Spleen (tissue), 13 donors: ENCODE measurements at places on chromosomes 1 and 21. TPM values are rescaled to one million over a fixed set of nuclear protein-coding genes. Genes with fewer than 3 reads are reported as not detected.

- no peak for DNase-seq
- H3K27me3 ChIP-seq: no peaks in the 10 kb centered on the region
- H3K4me3 ChIP-seq: no peak overlapping the region
- no peaks in the 10 kb centered on the region for H3K36me3 ChIP-seq
- H3K27ac ChIP-seq: no peak overlapping the region
- no peaks in the 10 kb centered on the region for H3K4me1 ChIP-seq
Observed at GRCh38 chr1:104905322-104905721, 1155.6 kb downstream of the AMY1C start.

- H3K4me3 ChIP-seq: no peak overlapping the region
- no peak overlapping the region for H3K27ac ChIP-seq
- no peak for DNase-seq
- no peaks in the 10 kb centered on the region for H3K4me1 ChIP-seq
Observed at GRCh38 chr1:95888941-95889390, 655.0 kb downstream of the RWDD3 start.

Gene ZBTB8A
- 2.8 TPM for total RNA-seq

Gene OR10J1
- not detected for total RNA-seq

Gene FCGR3A
- total RNA-seq: 386 TPM

Gene MR1
- total RNA-seq: 28.1 TPM
